ENCODE measurements at places on chromosomes 4 and X.

DNA sequence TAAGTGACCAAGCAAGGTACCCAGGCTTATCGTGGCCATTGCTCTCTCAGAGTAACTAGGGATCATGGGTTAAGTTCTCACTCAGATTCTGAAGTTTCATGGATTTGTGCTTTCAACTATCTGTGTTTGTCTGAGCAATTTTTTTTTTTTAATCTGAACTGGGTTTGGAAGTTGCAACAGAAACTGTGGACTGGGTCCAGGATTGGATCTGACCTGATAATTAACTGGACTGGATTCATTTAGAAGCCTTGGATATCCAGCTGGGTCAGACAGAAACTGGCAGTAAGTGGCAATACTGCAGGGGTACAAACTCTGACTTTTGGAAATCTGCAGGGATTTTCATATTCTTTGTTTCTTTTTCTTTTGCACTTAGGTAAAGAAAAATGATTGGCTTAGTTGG, 38.7 kb upstream of the FGF2 start:
- DNase-seq: no peak

DNA sequence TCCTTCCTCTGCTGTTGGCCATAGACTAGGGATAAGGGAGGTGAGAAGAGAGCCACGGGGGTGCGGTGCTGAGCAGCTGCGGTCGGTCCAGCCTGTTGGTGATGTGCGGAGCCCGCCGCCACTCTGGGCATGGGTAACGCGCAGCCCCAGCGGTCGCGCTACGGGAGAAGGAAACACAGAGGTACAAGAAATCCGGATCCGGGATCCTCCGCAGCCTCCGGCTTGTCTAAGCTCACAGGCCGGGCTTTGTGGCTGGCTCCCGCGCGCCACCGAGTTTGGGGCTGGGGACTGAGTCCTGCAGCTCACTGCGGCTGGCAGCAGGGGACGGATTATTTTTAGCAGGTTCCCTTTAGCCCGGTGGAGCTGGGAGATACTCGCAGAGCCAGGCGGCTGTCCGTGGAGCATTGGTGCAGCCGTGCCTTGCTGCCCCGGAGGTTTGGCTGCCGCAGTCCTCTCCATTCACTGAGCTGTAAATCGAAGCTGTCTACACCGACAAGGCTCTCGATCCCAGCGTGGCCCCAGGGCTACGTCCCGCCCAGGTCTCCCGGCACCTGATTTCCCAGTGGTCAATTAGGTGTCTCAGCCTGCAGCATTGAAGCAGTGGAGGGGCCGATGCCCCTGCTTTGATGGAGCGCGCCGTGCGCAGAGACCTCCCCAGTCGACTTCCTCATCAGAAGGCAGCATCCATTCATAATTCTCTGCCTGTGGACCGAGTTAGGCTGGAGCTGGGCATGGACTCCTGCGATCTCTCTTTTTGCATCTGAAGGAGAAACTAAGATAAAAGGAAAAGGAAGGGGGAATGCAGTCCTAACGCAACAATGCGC, 81.9 kb upstream of the SCML1 start:
- no peak for DNase-seq

DNA sequence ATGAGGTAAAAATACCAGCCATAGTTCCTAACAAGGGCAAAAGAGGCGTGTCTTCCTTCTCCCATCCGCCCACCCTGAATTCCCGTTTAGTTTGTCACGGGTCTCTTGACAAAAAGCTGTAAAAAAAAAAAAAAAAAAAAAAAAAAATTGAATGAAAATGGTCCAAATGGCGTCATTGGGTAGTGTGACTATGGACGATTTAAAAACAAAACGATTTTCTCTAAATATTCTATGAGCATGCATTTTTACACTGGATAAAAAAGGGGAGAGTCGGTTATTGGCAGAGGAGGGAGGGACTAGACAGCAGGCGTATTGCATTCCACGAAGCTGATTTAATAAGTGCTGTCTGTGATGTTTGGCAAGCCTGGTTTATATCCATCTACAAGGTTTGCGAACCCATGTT, at the start of gene FAM133A:
TSS of gene FAM133A (plus strand) at position 338 of the 403 bp plus-strand sequence. CDS start 35,214 bp downstream, outside the sequence.
- no peak for DNase-seq

- no peak for DNase-seq
Observed at GRCh38 chr4:153781280-153781679, 7.6 kb downstream of the SFRP2 start.

DNA sequence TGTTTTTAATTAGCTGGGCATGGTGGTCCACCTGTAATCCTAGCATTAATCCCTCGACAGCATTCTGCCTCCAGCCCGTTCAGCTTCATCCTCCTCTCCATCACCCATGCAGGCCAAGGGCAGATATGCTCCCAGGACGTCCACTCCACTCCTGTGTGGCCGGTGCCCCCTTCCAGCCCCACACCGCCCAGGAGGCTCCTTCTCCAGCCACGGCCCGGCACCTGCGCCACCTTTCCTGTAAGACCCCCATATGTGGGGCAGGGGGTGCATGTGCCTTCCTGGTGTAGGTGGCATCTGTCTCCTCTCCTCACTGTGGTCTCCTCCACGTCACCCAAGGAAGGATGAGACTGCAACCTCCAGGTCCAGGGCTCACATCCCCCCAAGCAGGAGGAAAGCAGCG, 57.0 kb upstream of the MXD4 start:
- no peak for DNase-seq

DNA sequence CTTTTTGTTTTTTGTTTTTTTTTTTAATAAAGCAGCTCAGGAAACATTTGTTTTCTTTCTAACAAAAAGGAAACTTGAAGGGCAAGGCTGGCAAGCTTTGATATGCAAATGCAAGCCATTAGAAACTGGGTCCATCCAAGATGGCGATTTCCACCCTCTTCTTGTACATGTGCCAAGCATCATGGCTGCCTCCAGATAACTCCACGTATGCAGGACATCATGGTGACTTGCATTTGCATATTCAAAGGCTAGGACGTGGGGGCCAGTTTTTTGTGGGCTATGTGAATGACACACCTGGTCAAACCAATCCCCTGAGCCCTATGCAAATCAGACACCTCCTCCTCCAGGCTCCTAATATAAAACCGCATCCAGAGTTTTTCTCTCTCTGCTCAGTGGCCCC, 692.6 kb downstream of the FAM133A start:
- DNase-seq: no peak

GRCh38 chr4:126106658-126107057, 791.9 kb downstream of the FAT4 start:
- no peak for DNase-seq

GRCh38 chrX:79466636-79467035, 99.5 kb upstream of the ITM2A start:
- DNase-seq: no peak

DNA sequence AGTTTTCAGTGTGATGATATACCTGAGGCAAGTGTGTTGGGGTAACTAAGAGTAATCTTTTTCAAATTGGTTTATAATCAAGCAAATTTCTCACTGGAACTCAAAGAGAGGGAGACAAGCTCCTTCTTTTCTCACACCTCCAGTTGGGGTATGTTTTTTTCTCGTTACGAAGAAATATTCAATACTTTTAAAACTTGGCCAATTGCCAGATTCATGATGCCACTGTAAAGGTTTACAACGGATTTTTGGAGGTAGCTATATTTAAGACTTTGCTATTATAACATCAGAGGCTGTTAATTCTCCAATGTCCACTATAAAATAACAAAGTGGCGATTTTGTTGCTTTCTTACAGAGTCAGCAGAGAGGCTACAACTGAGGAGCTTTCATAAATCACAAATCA, 49.2 kb upstream of the ATP8A1 start:
- no peak for DNase-seq

GRCh38 chrX:108664701-108665100, 71.7 kb downstream of the IRS4 start:
- DNase-seq: no peak

DNA sequence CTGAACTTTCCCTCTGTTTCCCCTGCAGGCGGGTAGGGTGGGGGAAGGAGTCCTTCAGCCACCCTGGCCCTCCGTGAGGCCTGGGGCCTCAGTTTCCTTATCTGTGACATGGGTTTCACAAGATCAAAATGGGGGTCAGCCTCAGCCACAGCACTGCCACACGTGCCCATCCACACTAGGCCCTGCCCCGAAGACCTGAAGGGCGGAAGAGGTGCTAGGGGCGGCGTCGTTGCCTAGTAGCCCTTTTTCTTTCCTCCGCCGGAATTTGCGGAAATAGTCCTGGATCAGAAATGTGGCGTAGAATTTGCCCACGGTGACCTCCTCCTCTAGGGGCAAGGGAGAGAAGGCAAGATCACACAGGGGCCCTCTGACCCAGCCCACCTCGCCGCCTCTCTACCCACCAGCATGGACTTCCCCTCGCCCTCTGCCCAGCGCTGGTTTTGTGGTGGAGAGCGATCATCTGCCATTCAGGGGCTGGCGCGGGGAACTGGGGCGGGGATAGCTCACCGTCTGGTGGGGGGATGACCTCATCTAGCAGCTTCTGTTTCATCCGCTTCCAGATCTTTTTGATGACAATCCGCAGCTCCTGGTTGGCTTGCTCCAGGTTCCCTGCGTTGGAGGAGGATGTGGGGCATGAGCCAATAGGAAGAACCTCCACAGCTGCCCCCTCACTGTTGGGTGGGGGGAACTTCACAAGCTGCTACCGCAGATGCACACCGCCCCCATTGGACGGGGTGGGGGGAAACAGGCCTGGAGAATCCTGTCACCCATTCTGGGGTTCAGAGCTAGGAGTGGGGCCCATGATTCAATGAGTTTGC, 9.7 kb upstream of the SYP start:
- no peak for DNase-seq

- peak; percentile 47 for DNase-seq
Observed at GRCh38 chr4:38131371-38132091, 171.3 kb downstream of the PTTG2 start.

- no peak for DNase-seq
Observed at GRCh38 chr4:153948041-153948440, 159.2 kb upstream of the SFRP2 start.

- no peak for DNase-seq
Observed at GRCh38 chrX:7654316-7654715, 188.7 kb upstream of the VCX start.

DNA sequence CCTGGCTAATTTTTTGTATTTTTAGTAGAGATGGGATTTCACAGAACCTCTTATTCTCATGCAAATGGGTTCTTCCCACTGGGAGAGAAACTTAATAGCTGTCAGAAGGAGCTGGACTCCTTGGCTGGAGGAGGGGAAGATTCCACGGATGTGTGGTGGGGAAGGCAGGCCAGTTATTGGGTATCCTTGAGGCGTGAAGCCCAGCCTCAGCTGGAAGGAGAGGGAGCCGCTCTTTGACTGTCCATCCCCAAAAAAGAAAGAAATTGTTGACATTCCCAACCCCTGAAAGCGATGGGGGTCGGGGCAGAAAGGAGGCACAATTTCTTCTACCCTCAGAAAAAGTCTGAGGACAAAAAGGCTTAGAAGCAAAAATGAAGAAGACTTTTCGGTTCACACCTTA, 983.1 kb upstream of the PABPC4L start:
- DNase-seq: no peak

GRCh38 chr4:40173470-40173875, 23.4 kb upstream of the RHOH start:
- no peak for DNase-seq

DNA sequence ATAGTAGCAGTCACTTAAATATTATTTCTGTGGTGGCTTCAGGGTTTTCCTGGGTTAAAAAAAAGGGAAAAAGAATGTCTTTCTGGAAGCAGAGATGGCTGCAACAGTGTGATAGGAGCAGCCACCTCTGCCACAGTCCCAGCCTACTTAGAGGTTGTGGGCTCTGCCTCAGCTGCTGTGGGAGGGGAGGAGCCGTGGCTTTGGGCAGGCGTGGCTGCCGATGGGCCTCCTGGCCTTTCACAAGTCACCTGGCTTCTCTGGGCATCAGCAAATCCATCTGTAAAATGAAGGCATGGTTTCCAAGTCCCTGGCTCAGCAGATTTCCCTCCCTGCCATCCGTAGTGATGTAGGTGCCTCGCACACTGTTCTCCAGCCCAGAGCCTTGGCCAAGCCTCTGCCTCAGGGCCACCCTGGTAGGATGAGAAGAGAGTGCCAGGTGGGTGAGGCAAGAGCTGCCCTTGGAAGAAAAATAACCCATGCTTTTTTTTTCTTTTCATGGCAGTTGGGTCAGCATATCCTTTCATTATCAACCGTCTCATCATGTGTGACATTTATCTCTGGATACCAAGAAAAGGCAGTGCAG, 66.1 kb downstream of the PTTG2 start:
- no peak for DNase-seq

DNA sequence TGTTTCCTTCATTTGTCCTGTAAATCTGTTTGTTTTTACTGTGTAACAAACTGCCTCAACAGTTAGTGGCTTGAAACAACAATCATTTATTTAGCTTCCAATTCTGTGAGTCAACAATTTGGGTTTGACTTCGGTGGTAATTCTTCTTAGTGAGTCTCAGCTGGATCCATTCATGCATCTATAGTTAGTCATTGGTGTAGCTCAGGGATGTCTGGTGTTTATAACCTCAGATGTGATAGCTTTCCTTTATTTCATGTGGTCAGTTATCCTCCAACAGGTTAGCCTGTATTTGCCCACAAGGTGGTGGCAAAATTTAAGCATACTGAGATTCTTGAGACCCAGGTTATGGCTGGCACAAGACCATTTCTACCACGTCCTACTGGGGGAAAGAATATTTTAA, 1267.2 kb downstream of the RAPGEF2 start:
- no peak for DNase-seq

GRCh38 chrX:4094926-4095325, 381.5 kb upstream of the PRKX start:
- no peak for DNase-seq

DNA sequence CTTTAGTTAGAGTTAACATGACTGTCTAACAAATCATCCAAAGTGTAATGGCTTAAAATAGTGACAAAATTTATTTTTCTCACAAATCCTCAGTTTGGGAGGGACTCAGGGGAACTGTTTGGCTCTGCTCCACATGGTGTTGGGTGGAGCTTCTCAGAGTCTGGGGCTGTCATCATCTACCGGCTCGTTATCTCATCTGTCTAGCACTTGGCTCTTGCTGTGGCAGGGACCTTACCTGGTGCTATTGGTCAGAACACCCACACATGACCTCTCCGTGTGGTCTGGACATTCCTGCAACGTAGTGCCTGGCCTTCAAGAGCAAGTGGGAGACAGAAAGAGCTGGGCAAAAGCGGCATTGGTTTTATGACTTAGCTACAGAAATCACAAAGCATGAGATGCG, 866.9 kb upstream of the FRG1 start:
- DNase-seq: no peak

GRCh38 chr4:148344941-148345340, 97.3 kb downstream of the NR3C2 start:
- DNase-seq: no peak

DNA sequence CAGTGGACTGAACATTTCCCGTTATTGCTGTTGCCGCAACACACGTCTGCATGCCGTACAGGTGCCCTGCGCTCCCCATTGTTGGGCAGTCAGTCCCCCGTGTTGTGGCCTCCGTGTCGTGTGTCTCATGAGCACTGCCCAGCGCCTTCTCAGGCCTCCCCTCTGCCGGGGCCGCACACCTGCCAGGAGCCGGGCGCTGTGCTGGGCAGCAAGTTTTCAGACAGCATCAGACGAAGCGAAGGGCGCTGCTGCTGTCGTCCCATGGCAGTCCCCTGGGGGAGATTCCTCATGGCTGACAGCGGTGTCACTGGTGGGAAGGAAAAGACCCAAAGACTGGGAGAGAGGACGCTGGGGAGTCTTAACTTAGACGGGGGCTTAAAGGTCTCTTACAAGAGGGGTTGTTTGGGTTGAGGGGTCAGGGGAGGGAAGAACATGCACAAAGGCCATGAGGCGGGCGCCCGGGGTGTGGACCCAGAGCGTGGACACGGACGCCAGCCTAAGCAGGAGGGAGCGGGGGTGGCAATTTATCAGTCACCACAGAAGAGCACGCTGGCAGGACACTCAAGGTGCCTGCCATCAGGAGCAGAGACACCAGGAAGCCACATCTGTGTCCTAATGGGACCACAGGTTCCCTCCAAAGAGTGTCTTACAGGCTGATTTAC, 47.3 kb downstream of the RGS12 start:
- DNase-seq: no peak
